M059J (cell line): ENCODE measurements at places on chromosomes 2 and 18. TPM values are rescaled to one million over a fixed set of nuclear protein-coding genes. Genes with fewer than 3 reads are reported as not detected.
A peak's percentile ranks its signal among the peaks of the same experiment; 100 is the strongest.

- DNase-seq: peak; percentile 29
Measured at GRCh38 chr18:9001209-9001608, 101.3 kb upstream of the NDUFV2 start.

GRCh38 chr18:60024857-60025256, 125.1 kb downstream of the PMAIP1 start:
- DNase-seq: no peak

- DNase-seq: peak; percentile 4
Measured at GRCh38 chr18:44036501-44036900, 644.2 kb upstream of the SETBP1 start.

GRCh38 chr2:72821118-72821517, 4.7 kb downstream of the EXOC6B start:
- DNase-seq: no peak

DNA sequence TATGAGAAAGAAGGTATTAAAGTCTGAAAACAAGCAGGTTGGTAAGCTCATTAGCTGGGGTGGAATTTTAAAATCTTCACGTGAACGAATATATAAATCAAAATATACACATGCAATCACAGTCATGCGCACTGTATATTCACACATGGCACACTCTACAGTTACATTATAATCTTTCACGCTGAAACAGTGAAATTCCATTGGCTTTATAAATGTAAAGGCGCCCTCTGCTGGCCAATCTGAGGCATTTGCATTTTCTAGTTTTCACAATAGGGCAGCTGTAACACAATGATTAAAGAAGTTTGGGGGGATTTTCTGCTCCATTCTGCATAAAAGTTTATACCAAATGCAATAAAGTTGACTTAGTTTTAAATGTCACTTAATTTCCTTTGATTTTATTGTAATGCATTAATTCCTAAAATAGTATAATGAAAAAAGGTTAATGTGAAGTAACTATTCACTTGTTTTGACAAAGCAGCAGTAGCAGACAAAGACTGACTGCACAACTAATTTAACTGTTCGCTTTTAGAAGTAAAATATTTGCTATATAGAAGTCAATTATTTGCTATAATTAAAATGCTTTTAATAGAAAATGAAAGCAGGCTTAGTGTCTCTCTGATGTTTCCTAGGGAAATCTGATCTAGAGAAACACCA, 17.2 kb downstream of the IFIH1 start:
- peak; percentile 50 for DNase-seq

GRCh38 chr2:190941571-190941970, 61.0 kb downstream of the GLS start:
- DNase-seq: no peak

- no peak for DNase-seq
Measured at GRCh38 chr2:73984922-73985307, 205 bp downstream of the TET3 start.

DNA sequence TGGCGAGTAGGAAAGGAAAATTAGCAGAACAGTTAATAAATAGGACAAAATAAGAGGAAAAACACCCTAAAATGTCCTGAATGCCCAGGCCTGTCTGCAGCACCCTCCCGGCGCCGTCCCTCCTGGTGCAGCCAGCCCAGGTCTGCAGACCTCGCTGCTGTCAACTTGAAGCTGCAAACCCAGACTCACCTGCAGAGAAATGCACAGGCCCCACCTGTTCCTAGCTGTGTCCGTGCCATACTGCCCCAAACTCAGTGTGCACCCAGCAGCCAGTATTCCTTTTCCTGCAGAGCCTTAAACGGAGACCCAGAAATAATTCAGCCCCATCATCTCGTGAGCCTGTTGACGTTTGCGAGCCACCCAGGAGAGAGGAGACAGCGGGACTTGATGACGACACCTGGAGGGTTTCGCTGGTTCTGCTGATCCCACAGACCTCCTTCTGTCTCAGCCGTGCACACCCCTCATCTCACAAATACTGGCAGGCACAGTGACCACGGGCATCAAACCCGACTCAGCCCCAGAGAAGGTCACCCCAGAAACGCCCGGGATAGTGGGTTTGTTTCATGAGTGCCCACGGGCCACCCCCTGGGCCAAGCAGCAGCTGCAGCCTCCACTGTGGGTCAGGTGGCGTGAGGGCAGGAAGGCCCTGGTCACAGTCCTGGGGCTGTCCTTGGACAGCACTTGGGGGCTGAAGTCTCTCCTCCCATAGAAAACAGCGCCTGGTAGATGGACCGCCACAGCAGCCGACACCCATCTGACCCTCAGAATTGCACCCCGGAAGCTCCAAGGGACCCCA, 239.5 kb upstream of the SALL3 start:
- DNase-seq: no peak

GRCh38 chr2:239009589-239009961, 161.7 kb downstream of the TWIST2 start:
- DNase-seq: no peak

DNA sequence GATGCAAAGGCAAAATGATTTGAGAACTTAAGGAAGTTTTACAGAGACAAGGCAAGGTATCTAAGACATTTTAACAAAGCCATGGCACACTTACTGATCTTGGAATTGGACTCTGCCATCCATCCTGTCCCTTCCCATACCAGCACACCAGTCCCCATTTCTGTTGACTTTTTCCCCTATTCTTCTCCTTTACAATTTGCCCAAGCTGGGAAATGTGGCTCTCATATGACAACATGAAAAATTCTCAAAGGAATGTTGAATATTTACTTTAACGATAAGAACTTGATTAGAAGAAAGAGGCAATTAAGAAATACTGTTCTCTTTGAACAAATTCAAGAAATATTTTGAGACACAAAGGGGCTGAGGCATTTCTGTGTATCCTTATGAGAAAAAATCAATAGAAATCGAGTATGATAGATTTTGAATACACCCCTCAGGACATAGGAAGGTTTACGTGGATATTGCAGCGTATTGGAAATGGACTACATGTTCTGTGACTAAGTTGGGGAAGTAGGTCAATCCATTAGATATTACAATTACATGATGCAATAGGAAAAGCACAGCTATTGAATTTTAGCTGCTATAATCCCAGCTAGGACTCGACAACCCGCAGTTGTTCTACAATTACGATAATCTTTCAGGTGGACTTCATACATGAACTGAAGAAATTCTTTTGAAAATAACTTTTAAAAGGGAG, 201.6 kb downstream of the TRIB2 start:
- DNase-seq: no peak

- no peak for DNase-seq
Measured at GRCh38 chr2:122741403-122741802, 986.0 kb downstream of the TSN start.

GRCh38 chr2:240159251-240159839, 18.9 kb upstream of the OTOS start:
- DNase-seq: no peak

DNA sequence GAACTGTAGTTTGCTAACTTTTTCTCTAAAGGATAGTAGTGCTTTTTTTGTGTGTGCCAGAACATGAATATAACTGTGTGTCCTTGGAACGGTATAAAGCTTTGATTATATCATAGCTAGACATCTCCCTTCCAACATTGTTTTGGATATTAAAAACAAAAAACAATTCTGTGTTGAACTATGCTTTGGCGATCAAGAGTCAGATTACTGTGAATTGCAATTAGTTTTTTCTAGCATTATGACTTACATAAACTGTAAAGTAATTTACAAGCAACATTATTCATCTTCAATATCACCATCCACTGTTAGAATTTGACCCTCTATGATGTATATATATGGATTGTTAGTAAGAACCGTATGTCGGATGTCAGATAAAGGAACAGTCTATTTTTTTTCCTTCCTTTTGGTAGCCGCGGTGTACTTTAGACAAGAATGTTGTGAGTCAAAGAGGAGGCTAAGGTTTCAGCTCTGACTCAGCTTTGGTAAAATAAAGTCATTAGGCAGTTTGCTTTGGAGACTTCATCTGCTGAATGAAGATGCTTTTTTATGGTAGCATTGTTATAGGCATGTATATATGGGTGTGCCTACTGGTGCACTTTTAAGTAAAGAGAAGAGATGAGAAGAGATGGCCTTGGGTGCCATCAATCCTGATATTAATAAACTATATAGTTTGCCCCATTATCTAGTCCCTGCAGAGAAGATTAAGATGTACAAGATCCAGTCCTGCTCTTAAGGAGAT, 76.4 kb downstream of the LTBP1 start:
- peak; percentile 75 for DNase-seq

GRCh38 chr18:58254873-58255511, 211.0 kb downstream of the NEDD4L start:
- DNase-seq: no peak

DNA sequence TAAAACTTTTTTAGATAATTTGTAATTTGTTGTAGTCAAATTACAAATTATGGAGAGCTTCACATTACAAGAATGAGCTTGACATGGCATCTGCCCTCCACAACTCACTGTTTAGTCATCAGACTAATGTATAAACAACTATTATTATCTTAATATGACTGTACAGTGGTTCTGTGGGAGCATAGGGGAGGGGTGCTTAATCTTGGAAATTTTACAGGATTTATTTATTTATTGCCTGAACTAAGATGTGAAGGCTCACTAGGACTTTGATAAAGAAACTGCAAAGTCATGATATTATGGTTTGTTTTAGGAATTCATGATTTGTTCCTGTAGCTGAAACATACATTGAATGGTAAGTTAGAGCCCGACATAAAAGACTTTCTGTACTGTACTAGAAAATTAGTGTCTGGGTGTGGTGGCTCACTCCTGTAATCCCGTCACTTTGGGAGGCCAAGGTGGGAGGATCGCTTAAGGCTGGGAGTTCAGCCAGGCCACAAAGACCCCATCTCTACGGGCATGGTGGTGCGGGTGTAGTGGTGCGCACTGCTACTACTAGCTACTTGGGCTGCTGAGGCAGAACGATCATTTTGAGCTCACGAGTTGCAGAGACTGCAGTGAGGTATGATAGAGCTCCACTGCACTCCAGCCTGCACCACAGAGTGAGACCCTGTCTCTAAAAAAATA, 2.1 kb downstream of the MARCHF7 start:
- peak; percentile 79 for DNase-seq

- no peak for DNase-seq
Measured at GRCh38 chr2:124805060-124805459, 780.0 kb downstream of the CNTNAP5 start.

DNA sequence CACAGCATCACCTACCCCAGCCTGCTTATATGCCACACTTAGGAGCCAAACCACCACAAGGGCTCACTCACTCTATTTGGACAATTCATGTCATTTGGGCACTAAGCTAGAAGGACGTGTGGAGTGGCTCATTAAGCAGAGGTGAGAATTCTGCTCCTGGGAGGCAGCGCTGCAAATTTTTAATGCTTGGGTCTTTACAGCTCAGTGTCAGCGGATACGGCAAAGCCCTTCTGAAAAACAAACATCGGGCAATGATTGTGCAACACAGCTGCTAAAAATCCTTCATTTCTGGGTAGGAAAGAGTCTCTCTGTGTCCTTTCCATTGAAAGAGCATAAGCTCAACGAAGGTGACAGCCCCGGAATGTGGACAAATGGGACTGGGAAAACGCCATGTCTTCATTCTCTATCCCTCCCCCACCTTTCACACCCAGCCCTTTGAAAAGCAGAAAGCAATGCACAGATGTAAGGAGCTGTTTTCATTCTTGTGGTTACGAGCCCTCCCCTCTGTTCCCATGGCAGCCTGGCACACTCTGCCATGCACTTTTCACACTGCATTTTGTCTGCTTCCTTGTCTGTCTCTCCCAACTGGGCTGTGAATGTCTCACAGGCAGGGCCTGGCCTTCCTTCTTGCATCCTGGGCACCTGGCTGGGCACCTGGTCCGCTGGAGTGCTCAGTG, 16.0 kb downstream of the TMEM177 start:
- peak; percentile 71 for DNase-seq

DNA sequence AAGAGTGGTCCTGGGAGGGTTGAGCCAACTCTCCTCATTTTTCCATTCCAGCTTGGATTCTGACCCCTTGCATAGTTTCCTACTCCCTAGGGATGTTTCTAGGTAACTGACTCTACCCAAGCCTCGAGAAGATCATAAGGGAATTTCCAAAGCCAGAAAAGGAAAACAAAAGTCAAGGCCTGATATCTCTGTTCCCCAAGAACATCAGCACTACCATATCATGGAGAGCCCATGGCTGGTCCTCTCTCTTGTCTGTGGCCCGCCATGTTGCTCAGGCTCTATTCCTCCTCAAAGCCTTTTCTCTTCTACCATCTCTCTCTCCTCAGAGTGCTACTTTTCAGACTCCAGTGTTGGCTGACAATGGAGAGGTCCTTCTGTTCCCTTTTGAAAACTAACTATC, 99.6 kb upstream of the KLF7 start:
- no peak for DNase-seq

DNA sequence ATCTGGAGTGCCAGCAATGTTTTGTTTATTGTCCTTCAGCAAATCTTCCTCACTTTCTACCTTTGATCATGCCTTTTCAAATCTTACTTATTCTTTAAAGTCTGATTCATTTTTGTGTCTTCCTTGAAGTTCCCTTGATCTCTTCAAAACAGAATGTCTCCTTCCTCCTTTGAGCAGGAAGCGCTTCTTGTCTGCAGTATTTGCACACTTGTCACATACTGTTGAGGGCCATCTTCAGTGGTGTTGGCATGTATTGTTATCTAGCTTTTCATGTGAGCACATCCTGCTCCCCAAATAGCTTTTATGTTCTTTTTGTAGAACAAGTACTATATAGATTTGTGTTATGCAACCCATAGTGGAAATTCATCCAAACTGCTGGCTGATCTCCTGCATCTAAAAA, 5.9 kb upstream of the CERS6 start:
- DNase-seq: no peak

- no peak for DNase-seq
Measured at GRCh38 chr18:50447952-50448351, 73.1 kb downstream of the SKA1 start.

- no peak for DNase-seq
Measured at GRCh38 chr2:222604749-222605515, 51.0 kb downstream of the FARSB start.

GRCh38 chr2:26571316-26571715, 69.8 kb downstream of the CIB4 start:
- no peak for DNase-seq

The ATOH8 gene
- total RNA-seq: 21.4 and 43.0 TPM in 2 replicates

The CAVIN2 gene
- 0.64 TPM in 1 of 2 replicates, not detected in the other for total RNA-seq

The PPIG gene
- 20.2 and 27.3 TPM in 2 replicates for total RNA-seq

The CPS1 gene
- total RNA-seq: 16.7 and 24.7 TPM in 2 replicates

The LINC00305 gene
- not detected in 2 replicates for total RNA-seq

The FZD7 gene
- total RNA-seq: 26.9 and 39.8 TPM in 2 replicates

The CYP27C1 gene
- 0.96 and 1.7 TPM in 2 replicates for total RNA-seq
